ENCODE measurements at places on chromosomes 3 and 15. TPM values are rescaled to one million over a fixed set of nuclear protein-coding genes. Genes with fewer than 3 reads are reported as not detected.

RASGRP1 gene
- 12.7 TPM for total RNA-seq

DGKG gene
- 2.3 TPM for total RNA-seq

AHSG gene
- 1.3 TPM for total RNA-seq

MYZAP gene
- 2.7 TPM for total RNA-seq

WWTR1 gene
- 103 TPM for total RNA-seq

DAZL gene
- total RNA-seq = not detected

THSD4 gene
- total RNA-seq = 65.6 TPM

SLC9A9 gene
- total RNA-seq = 31.1 TPM

MORC1 gene
- total RNA-seq = 0.35 TPM

IL5RA gene
- total RNA-seq = 0.88 TPM

CNTN6 gene
- 4.6 TPM for total RNA-seq

PSTPIP1 gene
- total RNA-seq = 14.6 TPM

GOLGA8T gene
- total RNA-seq = 1.8 TPM

ADPRH gene
- total RNA-seq = 7.6 TPM

MEX3B gene
- total RNA-seq = 16.7 TPM

COLQ gene
- 10.6 TPM for total RNA-seq

OGG1 gene
- total RNA-seq = 33.7 TPM

GOLGA6L4 gene
- total RNA-seq = 3.0 TPM

PRICKLE2 gene
- 50.5 TPM for total RNA-seq

TEX55 gene
- not detected for total RNA-seq

ECE2 gene
- total RNA-seq = not detected

LDHAL6B gene
- total RNA-seq = not detected

PP2D1 gene
- total RNA-seq = not detected

ESYT3 gene
- 3.4 TPM for total RNA-seq

ATP13A4 gene
- total RNA-seq = 2.9 TPM

PTX3 gene
- total RNA-seq = 5.1 TPM

AP3B2 gene
- total RNA-seq = 2.1 TPM

TICRR gene
- total RNA-seq = 4.3 TPM

C3orf20 gene
- 0.18 TPM for total RNA-seq

THAP10 gene
- total RNA-seq = 2.8 TPM

SORD gene
- total RNA-seq = 20.5 TPM

NAALADL2 gene
- 37.1 TPM for total RNA-seq

HRG gene
- 0.88 TPM for total RNA-seq

C15orf62 gene
- 0.12 TPM for total RNA-seq

GNAT1 gene
- not detected for total RNA-seq

SNTN gene
- 0.12 TPM for total RNA-seq

PIF1 gene
- total RNA-seq = 9.1 TPM

IL16 gene
- total RNA-seq = 6.7 TPM

CAMP gene
- 12.1 TPM for total RNA-seq

GABPB1 gene
- total RNA-seq = 35.2 TPM

GPR171 gene
- total RNA-seq = 13.7 TPM

ZMAT3 gene
- total RNA-seq = 8.8 TPM

CXCR6 gene
- total RNA-seq = 0.12 TPM

CA12 gene
- 178 TPM for total RNA-seq
